Panc1 (cell line): ENCODE measurements at places on chromosomes 11 and 22. TPM values are rescaled to one million over a fixed set of nuclear protein-coding genes. Genes with fewer than 3 reads are reported as not detected.

- no peak overlapping the region for H3K27ac ChIP-seq
- H3K4me1 ChIP-seq: no peaks in the 10 kb centered on the region
- no peaks in the 10 kb centered on the region for H3K36me3 ChIP-seq
- H3K4me3 ChIP-seq: no peak overlapping the region
- no peaks in the 10 kb centered on the region for H3K27me3 ChIP-seq
These were observed 69.6 kb upstream of the SHISAL1 start for GRCh38 chr22:44382116-44383038.

DNA sequence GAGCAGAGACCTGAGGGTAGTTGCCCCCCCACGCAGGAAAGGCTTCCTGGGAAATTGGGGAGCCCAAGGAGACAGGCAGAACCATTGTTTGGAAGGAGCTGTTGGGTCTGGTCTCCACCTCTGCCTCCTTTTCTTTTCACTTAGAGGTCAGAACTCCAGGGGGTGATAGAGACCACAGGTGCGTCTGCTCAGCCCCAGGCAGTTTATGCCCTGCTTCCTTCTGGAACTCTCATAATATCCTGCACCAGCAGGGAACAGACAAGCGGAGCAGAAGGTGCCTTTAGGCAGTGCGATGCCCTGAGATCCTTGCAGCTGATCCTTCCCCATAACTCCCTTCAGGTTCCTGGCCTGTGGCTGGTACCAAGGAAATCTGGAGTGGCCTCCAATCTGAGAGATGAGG lies 120.2 kb downstream of the NECTIN1 start:
- no peak for DNase-seq
- no peaks in the 10 kb centered on the region for H3K4me1 ChIP-seq
- no peak overlapping the region for H3K4me3 ChIP-seq
- peaks cover 14% of the 10 kb centered on the region for H3K27me3 ChIP-seq
- H3K36me3 ChIP-seq: no peaks in the 10 kb centered on the region
- no peak overlapping the region for H3K27ac ChIP-seq

DNA sequence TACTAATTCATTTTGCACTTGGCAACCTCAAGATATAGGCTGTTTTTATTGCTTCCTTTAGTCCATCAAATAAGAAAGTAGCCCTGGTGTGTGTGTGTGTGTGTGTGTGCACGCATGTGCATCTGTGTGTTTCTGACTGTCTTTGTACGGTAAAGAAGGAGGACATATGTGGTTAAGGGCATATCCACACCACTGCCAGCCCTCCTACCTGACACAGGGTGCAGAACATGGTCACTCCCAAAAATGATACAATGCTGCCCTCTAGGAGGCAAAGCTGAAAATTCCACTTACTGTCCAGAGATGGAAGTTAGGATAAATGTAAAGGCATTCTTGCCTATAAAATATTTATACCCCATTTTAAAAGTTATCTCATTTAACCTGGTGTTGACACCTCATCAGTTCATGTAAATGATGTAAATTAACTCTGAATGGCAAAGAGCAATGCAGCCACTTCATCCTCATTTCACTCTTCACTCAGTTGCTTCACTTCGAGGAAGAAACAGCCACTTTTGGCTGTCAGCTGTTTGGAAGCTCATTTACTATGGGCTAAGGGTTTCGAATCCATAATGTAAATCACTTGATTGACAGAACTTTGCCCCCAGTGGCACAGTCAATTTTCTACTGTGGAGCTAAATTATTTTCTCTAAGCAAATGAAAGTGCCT lies 83.1 kb upstream of the MTNR1B start:
- no peaks in the 10 kb centered on the region for H3K4me1 ChIP-seq
- H3K27me3 ChIP-seq: 0 out of 2 replicates have a peak, but pooled peaks cover 1% of the 10 kb centered on the region
- no peak overlapping the region for H3K27ac ChIP-seq
- peak; percentile 42 for DNase-seq
- H3K36me3 ChIP-seq: no peaks in the 10 kb centered on the region
- H3K4me3 ChIP-seq: no peak overlapping the region

DNA sequence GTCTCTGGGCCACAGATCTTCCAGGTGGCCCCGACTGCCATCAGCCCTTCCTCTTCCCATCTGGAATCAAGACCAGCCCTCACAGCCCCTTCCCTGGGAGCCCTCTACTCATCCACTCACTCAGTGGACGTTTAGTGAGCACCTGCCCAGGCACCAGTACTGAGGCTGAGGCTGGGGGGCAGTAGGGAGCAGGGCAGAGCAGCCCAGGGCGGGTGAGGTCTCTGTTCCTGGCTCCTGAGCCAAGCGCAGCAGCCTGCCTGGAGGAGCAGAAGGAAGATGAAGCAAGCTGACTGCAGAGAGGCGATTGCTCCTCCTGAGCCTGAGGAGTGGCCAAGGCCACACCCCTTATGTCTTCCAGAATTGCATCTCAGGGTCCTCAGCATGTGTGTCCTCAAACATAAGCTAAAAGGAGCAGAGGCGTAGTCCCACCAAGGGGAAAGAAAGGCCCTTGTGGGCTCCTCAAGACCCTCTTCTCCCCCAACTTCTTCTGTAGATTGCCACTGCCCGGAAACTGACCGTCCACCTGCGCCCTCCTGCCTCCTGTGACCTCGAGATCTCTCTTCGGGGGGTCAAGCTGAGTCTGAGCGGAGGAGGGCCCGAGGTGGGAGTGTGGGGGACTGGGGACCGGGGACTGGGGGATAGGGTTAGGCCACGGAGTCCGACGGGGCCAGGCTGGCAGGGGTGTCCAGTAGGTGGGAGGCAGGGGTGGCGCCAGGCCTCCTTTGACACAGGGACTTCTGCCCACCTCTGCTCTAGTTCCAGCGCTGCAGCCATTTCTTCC lies 5.8 kb downstream of the MAPK8IP2 start:
- DNase-seq: no peak
- no peak overlapping the region for H3K27ac ChIP-seq
- no peaks in the 10 kb centered on the region for H3K27me3 ChIP-seq
- H3K36me3 ChIP-seq: no peaks in the 10 kb centered on the region

DNA sequence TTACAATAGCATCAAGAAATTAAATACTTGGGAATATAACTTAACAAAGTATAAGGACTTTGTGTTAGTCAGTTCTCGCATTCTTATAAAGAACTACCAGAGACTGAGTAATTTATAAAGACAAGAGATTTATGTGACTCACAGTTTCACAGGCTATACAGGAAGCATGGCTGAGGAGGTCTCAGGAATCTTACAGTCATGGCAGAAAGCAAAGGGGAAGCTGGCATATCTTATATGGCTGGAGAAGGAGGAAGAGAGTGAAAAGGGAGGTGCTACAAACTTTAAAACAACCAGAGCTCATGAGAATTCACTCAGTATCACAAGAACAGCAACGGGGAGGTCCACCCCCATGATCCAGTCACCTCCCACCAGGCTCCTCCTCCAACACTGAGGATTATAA lies 32.0 kb upstream of the CCDC134 start:
- H3K27me3 ChIP-seq: no peaks in the 10 kb centered on the region
- H3K4me1 ChIP-seq: no peaks in the 10 kb centered on the region
- no peak overlapping the region for H3K4me3 ChIP-seq
- DNase-seq: no peak

DNA sequence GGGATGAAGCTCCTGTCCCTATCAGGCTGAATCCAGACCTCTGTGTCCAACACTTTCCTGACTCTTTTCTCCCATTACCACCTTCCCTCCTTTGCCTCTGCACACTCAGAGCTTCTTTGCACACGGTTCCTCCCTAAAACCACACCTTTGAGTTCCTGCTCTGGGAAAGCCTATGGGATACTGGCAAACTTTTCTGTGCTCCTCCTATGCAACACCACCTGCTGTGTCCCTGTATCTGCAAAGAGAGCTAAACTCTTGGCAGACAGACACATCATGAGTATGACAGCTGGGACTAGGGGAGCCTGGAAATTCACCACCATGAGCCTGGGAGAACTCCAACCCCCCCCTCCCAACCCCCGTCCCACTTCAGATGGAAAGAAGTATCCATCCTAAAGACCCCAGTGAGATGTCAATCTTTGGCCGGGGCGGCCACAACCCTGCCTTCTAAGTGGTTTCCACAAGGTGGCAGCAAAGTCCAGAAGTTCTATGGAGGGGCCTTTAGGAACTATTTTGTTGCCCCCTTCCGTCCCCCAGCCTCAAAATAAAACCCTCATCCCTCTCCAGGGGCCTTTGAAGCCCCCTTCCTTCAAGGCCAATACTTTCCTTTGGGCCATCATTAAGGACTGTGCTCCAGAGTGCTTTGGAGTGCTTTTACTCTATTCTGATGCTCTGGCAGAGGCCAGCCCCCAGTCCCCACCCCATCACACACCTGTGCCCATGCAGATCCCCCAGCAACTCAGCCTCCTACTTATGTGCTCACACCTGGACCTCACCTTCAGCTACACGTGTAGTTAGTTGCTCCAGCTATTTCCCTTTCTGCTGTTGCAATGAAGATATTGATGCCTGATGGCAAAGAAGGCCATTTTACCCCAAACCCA lies 19.4 kb downstream of the HTR3A start:
- H3K4me3 ChIP-seq: no peak overlapping the region
- no peak for DNase-seq
- H3K27ac ChIP-seq: no peak overlapping the region
- no peaks in the 10 kb centered on the region for H3K4me1 ChIP-seq
- H3K36me3 ChIP-seq: no peaks in the 10 kb centered on the region

DNA sequence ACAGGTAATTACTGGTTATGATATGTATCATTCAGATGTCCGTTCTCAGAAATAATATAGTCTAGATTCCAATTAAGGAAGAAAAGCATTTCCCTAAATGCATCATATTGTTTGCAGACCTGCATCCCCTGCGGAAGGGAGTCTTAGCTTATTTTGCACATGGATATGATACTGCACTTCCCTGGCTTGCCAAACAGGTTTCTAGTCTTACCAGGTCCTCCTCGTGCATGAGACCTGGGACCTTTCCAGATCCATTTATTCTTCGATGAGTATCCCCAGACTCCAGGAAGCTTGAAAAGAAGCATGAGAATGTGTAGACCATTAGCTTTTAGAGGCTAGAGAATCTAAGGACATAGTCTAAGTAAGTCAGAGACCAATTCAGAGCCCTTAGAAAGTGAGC lies 30.6 kb downstream of the CYB5R2 start:
- H3K4me1 ChIP-seq: no peaks in the 10 kb centered on the region
- no peak overlapping the region for H3K4me3 ChIP-seq
- H3K36me3 ChIP-seq: no peaks in the 10 kb centered on the region
- no peaks in the 10 kb centered on the region for H3K27me3 ChIP-seq
- no peak overlapping the region for H3K27ac ChIP-seq

GRCh38 chr11:133271871-133272776 lies 260.2 kb downstream of the OPCML start:
- no peaks in the 10 kb centered on the region for H3K27me3 ChIP-seq
- no peak overlapping the region for H3K27ac ChIP-seq
- DNase-seq: no peak
- no peaks in the 10 kb centered on the region for H3K4me1 ChIP-seq

DNA sequence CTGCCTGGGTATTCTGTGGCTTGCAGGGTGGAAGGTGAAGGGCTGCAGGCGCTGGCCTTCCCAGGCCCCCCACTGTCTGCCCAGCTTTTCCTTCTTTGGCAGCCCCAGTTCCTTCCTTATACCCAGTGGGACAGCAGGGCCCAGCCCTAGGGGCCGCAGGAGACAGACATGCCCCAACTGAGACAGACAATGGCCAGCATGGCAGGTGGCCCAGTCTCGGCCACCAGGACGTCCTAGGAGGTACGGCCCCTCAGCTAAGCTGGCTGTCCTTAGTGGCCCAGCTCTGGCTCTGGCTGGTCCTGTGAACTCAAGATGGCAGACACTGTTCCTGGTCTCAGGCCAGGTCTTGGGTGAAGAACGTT lies 35.9 kb downstream of the RTN4R start:
- no peaks in the 10 kb centered on the region for H3K4me1 ChIP-seq
- H3K36me3 ChIP-seq: no peaks in the 10 kb centered on the region
- no peaks in the 10 kb centered on the region for H3K27me3 ChIP-seq

- peaks cover 7% of the 10 kb centered on the region for H3K36me3 ChIP-seq
- no peaks in the 10 kb centered on the region for H3K27me3 ChIP-seq
- H3K4me3 ChIP-seq: no peak overlapping the region
- H3K4me1 ChIP-seq: peaks cover 19% of the 10 kb centered on the region
These were observed 14.2 kb upstream of the MICALL1 start for GRCh38 chr22:37891926-37892325.

- no peak overlapping the region for H3K27ac ChIP-seq
- no peaks in the 10 kb centered on the region for H3K36me3 ChIP-seq
- H3K27me3 ChIP-seq: no peaks in the 10 kb centered on the region
- H3K4me1 ChIP-seq: no peaks in the 10 kb centered on the region
- no peak overlapping the region for H3K4me3 ChIP-seq
These were observed 76.7 kb downstream of the BMAL1 start for GRCh38 chr11:13354335-13354734.

GRCh38 chr11:67032830-67033551 lies 10.1 kb downstream of the SYT12 start:
- H3K4me3 ChIP-seq: no peak overlapping the region
- H3K27me3 ChIP-seq: no peaks in the 10 kb centered on the region
- H3K36me3 ChIP-seq: no peaks in the 10 kb centered on the region
- H3K4me1 ChIP-seq: peaks cover 8% of the 10 kb centered on the region; the same call in 1 of the 2 replicates
- no peak overlapping the region for H3K27ac ChIP-seq

- H3K27ac ChIP-seq: peak overlapping the region; percentile 52
- H3K27me3 ChIP-seq: no peaks in the 10 kb centered on the region
- no peak overlapping the region for H3K4me3 ChIP-seq
- no peaks in the 10 kb centered on the region for H3K36me3 ChIP-seq
- peaks cover 63% of the 10 kb centered on the region for H3K4me1 ChIP-seq
- peak; percentile 79 for DNase-seq
These were observed 97.3 kb upstream of the AKIP1 start for GRCh38 chr11:8813658-8814057.

- no peak for DNase-seq
- no peak overlapping the region for H3K4me3 ChIP-seq
- H3K27ac ChIP-seq: peak overlapping the region; percentile 98
- H3K36me3 ChIP-seq: no peaks in the 10 kb centered on the region; the same call in none of the 2 replicates
These were observed 5.4 kb upstream of the FTH1 start for GRCh38 chr11:61972672-61973475.

DNA sequence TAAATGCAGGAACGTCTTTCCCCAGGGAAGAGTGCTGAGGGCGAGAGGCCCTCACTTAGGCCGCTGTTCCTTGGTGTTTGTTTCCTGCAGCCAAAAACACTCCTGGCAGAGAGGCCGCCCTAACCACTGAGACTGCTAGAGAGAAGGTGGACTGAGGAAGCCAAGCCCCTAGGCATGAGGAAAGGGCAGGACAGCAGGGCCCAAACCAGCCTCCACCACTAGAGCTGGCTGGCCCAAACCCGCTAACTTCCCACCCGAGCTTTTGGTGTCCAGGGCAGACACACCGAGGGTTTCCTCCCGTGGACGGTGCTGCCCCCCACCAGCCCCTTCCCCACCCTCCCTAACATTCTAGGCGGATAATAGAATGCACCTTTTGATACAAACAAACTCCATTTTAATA lies 6.0 kb downstream of the FGF19 start:
- H3K4me3 ChIP-seq: no peak overlapping the region
- peaks cover 7% of the 10 kb centered on the region for H3K4me1 ChIP-seq
- no peak overlapping the region for H3K27ac ChIP-seq
- H3K36me3 ChIP-seq: no peaks in the 10 kb centered on the region
- no peak for DNase-seq

Gene SMTNL1
- not detected for total RNA-seq

Gene TTC36
- 1.2 TPM for total RNA-seq

Gene PIK3IP1
- 3.6 TPM for total RNA-seq
